ENCODE measurements at places on chromosomes 5 and 9.
A peak's percentile ranks its signal among the peaks of the same experiment; 100 is the strongest.

- DNase-seq: no peak
Observed at GRCh38 chr9:90204128-90204831, 438.3 kb downstream of the DIRAS2 start.

- DNase-seq: no peak
Observed at GRCh38 chr5:132000677-132001453, 10.6 kb downstream of the ACSL6 start.

DNA sequence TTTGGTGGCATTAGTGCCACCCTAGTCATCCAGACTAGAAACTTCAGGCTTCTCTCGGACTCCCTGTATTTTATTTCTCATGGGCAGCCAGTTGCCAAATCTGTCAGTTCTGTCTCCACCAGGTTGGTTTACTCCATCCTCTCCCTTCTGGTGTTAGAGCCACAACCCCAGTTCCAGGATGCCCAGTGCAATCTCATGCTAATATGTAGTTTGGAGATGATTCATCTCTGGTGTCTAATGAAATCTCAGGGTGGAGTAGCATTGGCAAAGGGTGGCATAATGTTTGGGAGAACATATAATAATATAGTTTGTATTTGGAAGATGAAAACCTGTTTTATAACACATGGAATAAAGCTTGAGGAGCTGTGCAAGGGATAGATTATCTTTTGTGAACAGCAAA is 30.2 kb downstream of the SLC46A2 start:
- no peak for DNase-seq

- DNase-seq: no peak
Observed at GRCh38 chr5:115284021-115284420, 12.4 kb downstream of the CCDC112 start.

DNA sequence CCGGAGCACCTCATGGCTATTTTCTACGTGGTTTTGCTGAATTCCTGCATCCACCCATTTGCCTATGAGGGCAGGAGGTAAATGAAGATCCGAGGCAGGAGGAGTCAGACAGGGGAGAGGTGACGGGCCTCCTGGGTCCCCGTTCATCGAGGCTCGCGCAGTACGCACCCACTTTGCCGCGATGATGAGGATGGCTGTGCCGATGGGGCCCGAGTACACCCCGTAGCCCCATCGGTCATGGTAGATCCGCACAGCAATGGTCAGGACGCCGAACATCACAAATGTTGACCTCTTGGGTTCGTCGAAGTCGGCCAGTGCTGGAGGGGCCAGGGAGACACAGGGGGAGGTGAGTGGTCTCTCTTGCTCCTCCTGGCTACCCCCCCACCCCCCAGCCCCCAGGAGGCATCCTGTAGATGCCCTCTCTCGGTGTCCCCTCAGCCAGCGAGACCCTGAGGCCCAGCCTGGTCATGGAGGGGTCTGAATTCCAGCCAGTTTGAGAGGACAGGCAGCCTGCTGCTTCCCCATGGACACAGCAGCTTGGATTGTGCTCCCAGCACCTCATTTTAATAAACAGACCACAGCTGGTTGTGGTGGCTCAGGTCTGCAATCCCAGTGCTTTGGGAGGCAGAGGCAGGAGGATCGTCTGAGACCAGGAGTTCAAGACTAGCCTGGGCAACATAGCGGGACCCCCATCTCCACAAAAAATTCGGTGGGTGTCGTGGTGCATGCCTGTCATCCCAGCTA is 5.9 kb downstream of the MYMK start:
- no peak for DNase-seq

DNA sequence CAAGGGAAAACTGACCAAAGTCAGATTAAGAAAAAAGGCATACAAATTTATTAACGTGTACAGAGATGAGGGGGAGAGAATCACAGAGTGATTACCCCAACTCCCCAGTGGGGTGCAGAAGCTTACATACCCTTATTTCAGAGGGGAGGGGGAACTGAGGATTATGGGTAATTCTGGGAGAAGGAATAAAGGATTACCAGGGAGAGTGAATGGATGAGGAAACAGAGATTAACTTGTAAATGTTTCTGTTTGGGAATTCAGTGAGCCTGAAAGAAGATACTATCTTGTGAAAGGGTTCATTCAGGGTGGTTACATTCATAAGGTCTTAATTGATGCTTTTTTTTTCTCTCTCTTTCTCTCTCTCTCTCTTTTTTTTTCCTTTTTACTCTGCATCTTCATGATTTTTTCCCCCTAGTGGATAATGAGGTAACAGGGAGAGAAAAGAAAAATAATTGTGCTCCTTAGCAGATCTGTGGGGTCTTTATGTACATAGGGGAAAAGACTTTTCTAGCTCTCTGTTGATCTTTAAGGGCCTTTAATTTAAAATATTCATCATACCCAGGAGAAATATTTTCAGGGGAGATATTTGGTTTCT is 49.4 kb downstream of the TARS1 start:
- no peak for DNase-seq

GRCh38 chr9:33230756-33231622 is 9.0 kb upstream of the SPINK4 start:
- DNase-seq: no peak

- peak; percentile 66 for DNase-seq
Observed at GRCh38 chr5:1536322-1536845, 12.6 kb upstream of the LPCAT1 start.

DNA sequence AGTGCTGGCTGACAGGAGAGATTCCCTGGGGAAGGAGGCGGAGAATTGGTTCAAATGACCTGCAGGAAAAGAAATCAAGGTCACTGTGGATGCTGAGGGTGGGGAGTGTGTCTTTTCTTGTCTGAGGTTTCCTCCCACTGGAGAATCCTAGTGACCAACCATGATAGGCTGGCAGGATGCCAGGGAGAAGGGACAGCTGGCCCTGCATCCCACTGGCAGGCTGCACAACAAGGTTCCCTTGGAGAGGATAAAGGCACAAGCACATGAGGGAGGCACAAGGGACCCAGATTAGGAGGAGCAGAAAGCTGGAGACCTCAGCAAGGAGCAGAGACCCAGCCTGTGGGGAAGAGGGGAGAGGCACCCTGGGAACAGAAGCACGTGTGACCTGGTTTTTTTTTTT is 11.4 kb upstream of the ZDHHC12 start:
- DNase-seq: no peak

DNA sequence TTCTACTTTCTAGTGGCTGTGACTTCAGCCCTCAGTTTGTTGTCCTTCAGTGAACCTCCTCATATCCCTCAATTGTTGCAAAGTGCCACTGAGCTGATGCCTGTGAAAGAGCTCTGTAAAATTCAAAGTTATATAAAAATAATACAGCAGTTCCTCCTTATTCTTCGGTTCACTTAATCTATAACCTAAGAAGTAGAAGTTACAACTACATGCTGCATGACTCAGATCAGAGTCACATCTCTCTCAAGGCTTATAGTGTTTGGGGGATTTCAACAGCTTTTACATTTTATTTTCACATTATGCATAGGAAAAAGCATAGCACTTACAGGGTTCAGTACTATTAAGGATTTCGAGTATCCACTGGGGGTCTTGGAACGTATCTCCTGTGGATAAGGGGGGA is 25.1 kb upstream of the GCNT1 start:
- no peak for DNase-seq

DNA sequence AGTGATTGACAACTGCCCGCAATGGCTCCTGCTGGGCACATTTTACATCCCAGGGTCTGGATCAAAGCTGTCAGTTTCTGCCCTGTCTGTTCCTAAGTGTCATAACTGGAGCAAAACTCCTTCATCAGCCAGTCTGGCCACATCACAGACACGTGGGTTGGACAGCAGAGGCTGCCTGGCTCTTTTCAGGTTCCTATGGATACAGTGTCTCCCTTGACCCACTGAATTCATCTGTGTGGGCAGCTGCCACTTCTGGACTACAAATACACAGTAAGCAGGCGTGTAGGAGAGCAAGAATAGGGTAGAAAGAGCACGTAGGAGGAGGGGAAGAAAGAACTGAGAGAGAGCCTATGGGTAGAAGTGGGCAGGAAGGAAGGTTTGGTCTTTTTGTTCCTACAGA is 238.0 kb downstream of the ENC1 start:
- no peak for DNase-seq

All from stimulated activated CD4-positive, alpha-beta T cell treated with anti-CD3 and anti-CD28 coated beads, Interleukin-1b, Interleukin-23, amount 100 ng/mL, for 4 hours (primary cell).